Activated CD4-positive, alpha-beta memory T cell treated with anti-CD3 and anti-CD28 coated beads, Interleukin-2, amount 10 ng/mL, durations not matched to agents 7 days and 5 days (primary cell): ENCODE measurements at places on chromosomes 5 and 9.

DNA sequence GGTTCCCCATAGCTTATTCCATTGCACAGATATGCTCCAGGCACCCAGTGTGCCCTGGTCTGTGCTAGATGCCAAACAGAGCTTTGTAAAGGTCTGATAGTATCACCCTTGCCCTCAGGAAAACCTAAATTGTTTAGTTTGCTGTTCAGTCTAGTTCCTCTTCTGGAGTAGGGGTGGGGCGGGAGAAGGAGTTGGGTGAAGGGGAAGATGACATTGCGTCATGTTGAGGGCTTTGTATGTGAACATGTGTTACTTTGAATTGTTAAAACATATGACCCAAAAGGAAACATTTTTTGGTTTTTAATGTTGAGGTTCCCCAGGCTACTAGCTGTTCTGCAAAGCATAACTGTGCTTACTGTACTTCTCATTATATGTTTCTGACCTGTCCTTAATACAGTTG lies 40.6 kb downstream of the HACD4 start:
- DNase-seq = no peak

DNA sequence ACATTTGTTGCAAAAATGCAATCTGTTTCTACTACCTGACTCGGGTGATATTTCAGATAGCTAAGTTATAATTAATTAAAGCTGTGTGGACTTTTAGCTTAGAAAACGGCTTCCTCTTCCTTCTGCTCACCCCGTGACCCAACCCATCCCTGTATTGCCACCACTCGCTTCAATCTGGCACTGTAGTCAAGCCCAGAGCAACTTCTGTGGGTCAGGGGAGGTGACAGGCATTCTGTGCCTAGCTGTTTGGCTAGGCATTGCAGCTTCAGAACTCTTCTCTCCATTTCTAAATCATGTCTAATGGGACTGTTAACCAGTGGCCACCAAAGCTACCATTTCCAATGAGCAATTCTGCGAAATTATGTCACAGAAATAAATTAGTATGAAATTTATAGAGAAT lies 179.7 kb upstream of the TLX3 start:
- no peak for DNase-seq

DNA sequence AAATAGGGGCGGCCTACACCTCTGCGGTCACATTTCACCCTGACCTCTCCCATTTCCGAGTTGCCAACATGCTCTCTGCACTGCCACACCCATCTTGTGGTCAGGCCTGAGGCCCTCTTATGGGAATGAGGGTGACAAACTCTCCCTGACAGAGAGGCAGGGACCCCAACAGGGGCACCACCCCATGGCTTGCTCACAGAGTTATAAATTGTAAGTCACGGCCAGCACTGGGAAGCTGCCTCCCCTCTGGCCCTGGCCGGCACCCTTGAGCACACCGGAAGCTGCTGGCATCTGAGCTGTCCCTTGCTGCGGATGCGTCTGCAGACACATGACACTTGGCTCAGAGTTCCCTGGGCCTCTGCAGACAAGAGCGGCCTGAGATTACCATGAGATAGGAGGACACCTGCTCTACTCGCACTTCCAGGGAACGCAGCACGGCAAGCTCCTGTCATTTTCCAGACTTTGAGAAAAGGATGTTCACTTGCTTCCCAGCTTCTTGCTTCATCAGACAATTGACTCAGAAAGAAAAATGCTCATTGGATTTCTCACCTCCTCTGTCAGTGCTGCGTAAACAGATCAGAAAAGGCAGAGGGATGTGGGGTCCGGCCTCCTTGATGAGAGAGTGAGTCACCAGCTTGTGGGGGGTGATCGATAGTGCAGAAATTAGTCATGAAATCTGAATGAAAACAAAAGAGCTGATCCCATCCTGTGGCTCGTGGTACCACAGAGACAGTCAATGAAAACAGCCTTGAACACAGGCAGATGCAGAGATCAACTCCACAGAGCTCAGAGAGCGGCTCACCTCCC lies 269.8 kb downstream of the SYK start:
- peak; percentile 83 for DNase-seq

GRCh38 chr9:89593727-89594427 lies 10.9 kb upstream of the GADD45G start:
- DNase-seq = peak; percentile 65

GRCh38 chr9:86303316-86303975 lies 21.1 kb upstream of the ISCA1 start:
- DNase-seq = peak; percentile 62

DNA sequence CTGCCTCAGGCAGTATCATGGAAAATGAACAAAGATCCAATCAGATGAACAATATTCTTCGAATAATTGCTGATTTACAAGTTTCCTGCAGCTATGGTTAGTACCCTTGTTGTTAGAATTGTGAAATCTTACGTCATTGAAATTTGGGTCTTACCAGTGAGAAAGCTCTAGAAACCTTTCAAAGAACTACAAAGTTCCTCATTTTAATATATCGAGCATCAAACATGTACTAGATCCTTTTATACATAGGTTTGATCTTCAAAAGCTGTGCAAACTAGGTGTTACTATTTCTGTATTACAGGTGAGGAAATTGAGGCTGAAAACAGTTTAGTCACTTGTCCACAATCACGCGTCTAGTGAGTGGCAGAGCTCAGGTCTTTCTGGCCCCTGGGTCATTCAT lies 43.7 kb upstream of the ANGPTL2 start:
- DNase-seq = no peak

GRCh38 chr5:106205916-106206571 lies 1464.7 kb downstream of the EFNA5 start:
- no peak for DNase-seq

DNA sequence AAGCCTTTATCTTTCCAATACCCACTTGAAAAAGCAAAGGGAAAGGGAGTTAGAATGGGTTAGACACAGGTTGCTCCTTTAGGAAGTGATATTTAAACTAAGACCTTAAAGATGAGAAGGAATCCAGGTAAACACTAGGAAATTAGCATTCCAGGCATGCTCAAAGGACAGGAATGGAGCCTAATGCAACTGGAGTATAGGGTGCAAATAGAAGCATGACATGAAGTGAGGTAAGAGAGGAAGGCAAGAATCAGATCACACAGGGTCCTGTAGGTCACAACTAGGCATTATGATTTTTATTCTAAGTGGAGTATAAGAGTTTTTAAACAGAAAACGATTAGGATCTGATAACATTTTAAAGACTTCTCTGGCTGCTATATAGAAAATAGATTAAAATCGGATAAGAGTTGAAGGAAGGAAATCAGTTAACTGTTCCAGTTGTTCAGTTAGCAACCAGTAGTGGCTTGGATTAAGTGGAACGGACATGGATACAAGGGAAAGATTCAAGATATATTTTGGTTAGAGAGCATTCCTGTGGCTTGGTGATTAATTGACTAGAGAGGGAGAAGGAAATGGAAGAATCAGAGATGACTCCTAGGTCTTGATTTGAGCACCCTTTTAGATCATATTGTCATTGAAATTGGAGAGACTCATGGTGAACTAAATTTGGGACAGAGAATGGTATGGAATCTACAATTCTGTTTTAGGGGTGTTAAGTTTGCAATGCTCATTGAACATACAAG lies 95.9 kb downstream of the FBXO4 start:
- DNase-seq = no peak

DNA sequence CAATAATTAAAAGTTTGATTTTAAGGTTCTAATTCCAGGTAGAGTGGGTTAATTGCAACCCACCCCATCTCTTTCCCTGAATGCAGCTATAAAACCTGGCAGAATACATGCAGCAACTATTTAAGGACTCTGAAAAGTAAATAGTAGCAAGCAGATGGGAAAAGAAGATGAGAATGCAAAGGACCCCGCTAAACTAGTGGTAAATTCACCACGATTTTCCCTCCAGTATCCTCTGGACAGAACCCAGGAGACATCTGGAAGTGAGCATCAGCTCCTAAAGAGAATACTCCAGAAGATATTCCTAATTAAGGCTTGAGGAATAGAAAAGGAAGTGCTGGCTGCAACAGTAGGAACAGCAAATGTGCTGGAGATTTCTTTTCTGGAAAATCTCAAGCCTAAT lies 170.9 kb downstream of the FRMD3 start:
- no peak for DNase-seq

DNA sequence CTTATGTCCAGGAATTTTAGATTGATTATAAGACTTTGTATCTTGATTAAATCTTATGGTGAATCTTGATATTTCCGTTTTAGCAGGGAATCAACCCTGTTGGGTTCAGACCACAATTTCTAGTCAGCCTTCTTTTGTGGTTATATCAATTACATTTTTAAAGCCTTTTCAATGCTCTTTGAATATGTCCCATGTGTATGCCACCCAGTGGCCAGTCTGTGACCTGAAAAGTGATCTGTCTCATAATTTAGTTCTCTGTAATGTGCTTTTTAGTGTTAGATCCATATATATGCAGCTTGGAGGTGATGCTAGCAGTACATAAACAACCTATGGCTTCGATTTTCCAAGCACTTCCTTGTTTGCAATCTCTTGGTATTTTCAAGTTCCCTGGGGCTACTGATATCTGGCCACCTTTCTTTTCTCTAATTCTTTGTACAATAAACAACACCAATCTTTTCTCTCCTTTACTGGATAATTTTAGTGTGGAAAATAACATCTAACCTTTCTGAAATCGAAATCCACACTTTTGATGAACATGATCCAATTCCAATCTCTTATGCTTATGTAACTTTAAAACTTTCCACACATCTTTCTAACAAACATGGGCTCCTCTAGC lies 28.8 kb downstream of the PDE8B start:
- DNase-seq = no peak

DNA sequence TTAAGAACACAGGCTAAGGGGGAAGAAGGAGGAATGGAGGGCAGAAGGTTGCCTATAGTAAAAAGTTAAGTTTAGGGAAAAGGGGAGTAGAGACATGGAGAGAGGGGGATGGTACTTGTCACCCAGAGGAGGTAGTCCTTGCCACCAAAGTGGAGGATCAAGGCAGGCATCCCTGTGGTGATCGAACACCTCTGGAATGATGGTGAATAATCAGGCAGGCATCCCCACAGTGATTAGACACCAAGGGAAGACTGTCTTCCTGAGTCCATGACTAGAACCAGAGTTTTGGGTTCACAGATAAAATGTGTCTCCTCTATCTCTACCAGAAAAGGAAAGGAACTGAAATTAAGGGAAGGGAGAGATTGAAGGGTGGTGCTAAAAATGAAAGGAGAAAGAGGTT lies 19.2 kb upstream of the HMGCS1 start:
- no peak for DNase-seq

DNA sequence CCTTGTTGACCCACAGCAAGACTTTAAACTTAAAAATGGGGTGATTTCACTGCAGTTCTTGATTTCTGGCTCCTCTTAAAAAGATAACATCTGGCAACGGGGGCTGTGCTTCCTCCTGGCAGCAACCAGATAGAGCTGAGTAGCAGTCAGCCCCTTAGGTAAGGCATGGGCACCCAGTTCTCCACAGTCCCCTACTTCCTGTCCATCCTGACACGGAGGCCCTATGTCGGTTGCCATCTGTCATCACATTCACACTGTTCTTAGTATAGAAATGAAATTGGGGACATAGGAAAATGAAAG lies 11.7 kb downstream of the CD74 start:
- no peak for DNase-seq

GRCh38 chr5:151196556-151197290 lies 27.2 kb downstream of the CCDC69 start:
- DNase-seq = no peak

GRCh38 chr9:70811638-70812037 lies 309.8 kb downstream of the TRPM3 start:
- DNase-seq = no peak

DNA sequence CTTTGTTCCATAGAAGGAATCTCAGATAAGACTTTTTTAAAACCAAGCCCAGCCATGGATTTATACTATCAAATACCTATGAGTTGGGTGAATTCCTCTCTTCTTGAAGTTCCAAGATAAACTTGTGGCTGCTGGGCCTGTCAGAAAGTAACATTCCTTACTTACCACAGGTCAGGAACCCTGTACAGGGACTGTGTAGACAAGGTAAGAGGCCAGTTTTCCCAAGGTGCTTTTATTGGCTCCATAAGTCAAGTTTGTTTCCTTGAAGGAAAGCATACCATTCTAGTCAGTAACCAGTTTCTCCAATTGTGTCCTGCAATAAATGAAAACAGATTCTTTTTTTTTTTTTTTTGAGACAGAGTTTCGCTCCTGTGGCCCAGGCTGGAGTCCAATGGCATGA lies 8.8 kb upstream of the CLTB start:
- DNase-seq = no peak

DNA sequence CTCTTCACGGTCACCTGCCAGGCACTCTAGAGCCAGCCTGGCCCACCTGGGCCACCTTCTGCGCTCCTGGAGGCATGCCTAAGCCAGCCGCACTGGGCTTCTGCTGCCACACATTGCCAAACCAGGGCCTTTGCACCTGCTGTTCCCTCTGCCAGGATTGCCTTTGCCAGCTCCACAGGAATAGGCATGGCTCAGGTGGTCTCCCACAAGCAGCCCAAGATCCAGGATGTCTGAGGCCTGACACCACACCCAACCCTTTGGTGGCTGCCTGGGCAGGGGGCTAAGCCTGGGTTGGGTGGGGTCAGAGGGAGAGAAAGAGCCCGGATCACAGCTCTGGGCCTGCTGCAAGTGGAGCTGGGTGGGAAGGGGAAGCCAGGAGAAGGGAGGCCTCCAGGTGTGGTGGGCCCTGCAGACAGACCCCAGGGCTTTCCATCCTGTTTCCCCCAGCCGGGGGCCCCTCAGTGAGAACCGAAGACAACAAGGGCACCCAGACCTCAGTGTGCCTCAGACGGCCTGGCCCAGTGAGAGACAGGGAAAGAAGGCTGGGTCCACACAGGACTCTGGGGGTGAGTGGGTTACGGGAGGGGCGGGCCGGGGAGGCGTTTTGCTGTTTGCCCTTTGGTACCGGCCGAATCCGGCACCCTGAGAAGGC lies 672 bp upstream of the SUSD3 start:
- DNase-seq = no peak

DNA sequence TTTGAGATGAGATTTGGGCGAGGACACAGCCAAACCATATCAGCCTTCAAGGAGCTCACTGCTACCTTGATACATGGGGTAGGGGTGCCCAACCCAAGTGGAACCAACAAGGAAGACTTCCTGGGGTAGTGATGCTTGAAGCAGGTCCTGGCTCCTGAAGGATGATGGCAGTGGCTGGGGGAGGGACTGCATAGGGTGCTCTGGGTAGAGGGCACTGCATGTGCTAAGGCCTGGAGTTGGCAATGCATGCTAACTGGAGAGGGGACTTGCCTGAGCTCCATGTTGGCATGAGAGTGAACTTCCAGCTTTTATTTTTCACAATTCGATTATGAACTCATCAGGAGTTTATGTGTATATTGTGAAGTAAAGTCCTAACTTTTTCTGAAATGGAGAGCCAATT lies 58.6 kb upstream of the FRRS1L start:
- DNase-seq = no peak

GRCh38 chr9:128061275-128061960 lies 5.7 kb downstream of the NAIF1 start:
- peak; percentile 22 for DNase-seq

- no peak for DNase-seq
Observed at GRCh38 chr5:77560677-77561263, 68.7 kb upstream of the WDR41 start.

DNA sequence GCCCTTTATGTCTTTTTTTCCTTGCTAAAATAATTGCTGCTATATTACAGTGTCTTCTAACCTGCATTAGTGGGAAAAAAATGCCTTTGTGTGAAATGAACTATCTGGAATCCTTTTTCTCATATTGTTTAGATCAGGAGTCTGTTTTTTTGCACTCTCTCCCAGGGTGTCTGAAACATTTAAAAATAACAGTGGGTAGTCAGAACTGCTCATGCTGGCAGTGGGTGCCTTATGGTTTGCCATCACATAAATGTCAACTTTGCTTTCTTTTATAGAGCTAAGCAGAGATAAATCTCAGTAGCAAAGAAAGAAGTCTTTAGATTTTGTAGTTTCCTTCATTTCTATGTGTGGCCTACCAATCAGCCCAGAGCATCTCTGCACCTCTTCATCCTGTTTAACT lies 347.8 kb upstream of the RGMB start:
- no peak for DNase-seq

GRCh38 chr9:122797316-122798063 lies 2.4 kb upstream of the OR1K1 start:
- DNase-seq = no peak
